ENCODE measurements at places on chromosomes 13 and 19. TPM values are rescaled to one million over a fixed set of nuclear protein-coding genes. Genes with fewer than 3 reads are reported as not detected.

DNA sequence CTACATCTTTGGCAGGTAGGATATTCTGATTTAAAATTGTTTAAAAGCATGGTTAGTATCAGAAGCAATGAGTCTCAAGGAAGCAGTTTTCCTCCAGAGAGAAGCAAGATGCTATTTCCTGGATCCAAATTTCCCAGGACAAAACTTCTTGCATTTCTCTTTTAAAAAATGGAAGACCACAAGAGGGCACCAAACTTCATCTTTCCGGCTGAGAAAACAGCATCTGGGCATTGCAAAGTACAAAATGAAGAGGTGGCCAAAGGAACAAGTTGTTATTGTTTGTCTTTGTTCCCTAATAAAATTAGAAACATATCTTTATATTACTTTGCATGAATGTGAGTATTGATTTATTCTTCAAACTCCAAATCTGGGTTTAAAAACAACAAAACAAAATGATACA is 60.0 kb upstream of the LRCH1 start:
- DNase-seq, result no peak

- no peak for DNase-seq
These were observed 292.6 kb downstream of the ENOX1 start for GRCh38 chr13:43494206-43494605.

GRCh38 chr19:38315657-38316476 is at the start of gene YIF1B:
Gene YIF1B, minus strand, starts transcription at chr19:38315947. Its CDS starts 30 bp downstream, at chr19:38315917.
- peak; percentile 95 for DNase-seq

DNA sequence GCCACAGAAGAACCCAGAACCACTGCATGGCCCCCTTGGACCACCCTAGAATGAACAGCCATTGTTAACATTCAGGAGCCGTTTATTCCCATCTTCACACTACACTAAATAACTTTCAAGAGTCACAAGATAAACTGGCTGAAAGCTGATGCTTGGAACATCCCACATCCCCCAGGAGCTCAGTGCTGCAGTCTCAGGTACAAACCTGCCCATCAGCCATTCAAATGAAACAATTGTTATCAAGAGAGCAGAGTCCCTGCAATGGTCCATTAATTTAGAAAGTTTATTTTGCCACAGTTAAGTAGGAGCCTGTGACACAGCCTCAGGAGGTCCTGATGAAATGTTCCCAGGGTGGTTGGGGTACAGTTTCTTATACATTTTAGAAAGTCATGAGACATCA is 123.8 kb upstream of the ZNF91 start:
- no peak for DNase-seq

DNA sequence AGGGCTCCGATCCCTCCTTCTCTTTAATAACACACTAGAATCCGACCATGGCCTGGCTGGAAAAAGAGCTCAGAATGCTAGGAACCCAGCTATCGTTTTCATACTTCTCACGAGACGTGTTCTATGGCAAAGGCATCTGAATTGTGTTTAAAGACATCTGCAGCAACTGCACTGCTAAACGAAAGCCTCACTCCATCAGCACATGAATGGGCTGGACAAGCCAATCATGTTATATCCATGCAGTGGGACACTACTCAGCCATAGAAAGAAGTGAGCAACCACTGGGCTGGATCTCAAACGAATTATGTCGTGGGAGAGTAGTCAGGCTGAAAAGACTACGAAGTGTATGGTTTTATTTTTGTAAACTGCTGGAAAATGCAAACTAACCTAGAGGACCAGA is 136.1 kb downstream of the COL4A1 start:
- DNase-seq, result no peak

DNA sequence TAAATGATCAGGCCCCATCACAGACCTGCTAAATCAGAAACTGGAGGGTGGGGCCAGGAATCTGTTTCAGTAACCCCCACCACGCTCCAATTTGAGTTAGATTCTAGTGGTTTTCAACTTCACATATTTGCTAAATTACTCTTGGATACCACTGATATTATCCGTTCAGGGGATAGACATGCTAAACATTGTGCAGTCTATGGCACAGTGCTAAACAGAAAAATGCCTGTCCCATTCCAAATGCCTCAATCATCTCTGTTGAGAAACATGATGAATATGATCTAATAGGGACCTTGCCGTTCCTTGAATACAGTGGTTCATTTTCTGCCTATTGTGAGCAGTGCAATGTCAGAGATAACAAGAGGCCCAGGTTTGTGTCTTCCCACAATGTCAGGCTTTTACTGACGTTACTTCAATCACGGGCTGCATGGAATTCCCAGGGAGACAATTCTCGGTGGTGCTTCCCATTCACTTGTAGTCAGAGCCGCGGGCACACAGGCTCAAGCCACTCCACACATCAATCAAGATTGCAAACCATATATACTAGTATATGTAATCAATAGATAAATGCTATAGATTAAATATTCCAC is 52.7 kb downstream of the MYO16 start:
- no peak for DNase-seq

DNA sequence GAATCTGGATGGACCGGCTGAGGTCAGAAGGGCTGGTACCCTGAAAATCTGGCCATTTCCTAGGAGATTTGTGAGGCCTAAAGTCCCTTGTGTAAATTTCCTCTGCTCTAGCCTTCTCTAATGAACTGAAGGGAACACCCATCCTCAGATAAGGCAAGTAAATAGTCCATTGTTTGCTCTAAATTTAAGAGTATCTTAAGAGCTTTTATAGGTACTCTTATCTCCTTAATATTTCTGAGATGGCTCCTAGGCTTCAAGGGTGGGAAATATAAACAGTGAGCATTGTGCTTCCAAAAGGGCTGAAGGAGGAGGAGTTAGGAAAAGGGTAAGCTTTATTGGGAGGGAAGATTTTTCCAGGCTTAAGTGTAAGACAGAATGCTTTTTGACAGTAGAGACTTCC is 148.7 kb upstream of the EDNRB start:
- no peak for DNase-seq

- DNase-seq, result no peak
These were observed 95.1 kb downstream of the ATP11A start for GRCh38 chr13:112784811-112785482.

- no peak for DNase-seq
These were observed 17.6 kb downstream of the GPR42 start for GRCh38 chr19:35388277-35389054.

DNA sequence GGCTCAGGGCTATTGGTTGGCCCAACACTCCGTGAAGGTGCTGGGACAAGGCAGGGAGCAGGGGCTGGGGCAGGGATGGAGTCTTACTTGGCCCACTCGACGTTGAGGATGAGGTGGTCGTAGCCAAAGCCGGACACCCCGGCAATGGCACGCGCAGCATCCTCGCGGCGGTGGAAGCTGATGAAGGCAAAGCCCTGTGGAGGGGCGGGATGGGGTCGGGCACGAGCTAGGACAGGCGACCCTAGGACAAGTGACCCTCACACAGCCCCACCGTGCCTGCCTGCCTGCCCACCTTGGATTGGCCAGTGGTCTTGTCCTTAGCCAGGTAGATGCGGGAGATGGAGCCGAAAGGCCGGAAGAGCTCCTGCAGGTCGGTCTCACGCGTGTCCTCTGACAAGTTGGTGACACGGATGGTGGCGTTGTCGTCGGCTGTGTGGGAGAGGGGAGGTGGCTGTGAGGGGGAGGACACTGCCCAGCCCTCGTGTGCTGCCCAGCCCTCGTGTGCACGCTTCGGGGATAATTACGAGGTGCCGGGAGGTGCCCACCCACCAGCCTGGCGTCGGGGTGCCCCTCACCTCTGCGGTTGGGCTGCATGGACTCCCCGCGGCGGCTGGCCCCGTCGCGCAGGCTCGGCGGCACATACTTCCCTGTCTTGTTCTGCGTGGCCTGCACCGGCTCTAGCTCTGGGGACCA is 4.0 kb downstream of the P2RY11 start:
- DNase-seq, result no peak

DNA sequence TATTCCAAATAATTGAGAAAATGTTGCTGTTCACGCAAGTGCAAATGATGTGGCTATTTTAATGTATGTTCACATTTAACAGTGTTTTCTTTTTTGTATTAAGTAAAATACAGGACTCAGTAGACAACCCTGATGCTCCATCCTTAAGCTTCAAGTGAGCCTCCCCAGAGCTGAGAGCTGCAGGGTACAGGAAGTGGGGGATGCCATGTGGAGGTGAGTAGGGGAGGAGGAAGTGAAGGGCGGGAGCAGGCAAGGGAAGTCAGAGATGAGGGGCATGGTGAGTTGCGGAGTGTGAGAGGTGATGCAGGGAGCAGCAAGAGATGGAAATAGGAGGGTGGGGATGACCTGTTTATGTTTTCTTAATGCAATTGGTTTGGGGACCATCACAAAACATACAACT is 711.0 kb downstream of the UQCRFS1 start:
- no peak for DNase-seq

The HS6ST3 gene
- polyA plus RNA-seq, result not detected

The ATP4A gene
- polyA plus RNA-seq, result not detected

The ZNF543 gene
- polyA plus RNA-seq, result 0.58 TPM

The CALM3 gene
- 51.4 TPM for polyA plus RNA-seq

The CD209 gene
- polyA plus RNA-seq, result 3.5 TPM

The C19orf67 gene
- not detected for polyA plus RNA-seq

The PDX1 gene
- 0.10 TPM for polyA plus RNA-seq

The NLRP13 gene
- polyA plus RNA-seq, result not detected
